Midbrain (tissue), 1 donor: ENCODE measurements at places on chromosomes 4 and X.

GRCh38 chr4:105135785-105136184 lies 10.9 kb upstream of the TET2 start:
- DNase-seq, result no peak

DNA sequence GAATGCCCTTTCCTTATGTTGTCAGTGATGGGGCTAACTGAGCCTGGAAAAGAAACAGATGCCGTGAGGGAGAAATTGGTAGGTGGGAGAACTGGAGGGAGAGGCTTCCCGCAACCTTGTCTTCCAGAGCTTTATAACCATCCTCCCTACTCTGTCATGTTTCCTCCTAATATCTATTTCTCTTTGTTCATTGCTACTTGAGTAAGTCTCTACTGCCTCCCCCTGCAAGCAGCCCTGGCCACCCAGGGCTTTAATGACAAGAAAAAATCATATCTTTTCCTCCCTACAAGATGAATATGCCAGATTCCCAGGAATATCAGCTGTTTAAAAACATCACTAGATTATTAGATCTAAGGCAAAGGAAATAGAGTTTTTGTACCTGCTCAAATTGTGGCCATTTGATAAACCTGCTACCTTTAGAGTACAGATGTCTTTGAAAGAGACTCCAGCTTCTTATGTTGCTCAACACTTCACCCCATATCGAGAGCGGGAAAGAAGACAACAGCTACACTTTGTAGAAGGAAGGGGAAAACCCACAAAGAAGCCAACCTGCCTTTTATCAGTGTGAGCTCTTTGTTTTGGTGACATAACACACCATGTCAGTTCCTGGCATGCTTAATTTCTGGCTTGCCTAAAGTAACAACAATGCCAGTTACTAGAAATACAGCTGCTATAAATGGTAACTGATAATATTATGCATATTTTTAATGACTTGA lies 186.6 kb upstream of the LEF1 start:
- no peak for DNase-seq

- DNase-seq, result no peak
These were observed 33.9 kb downstream of the PDK3 start for GRCh38 chrX:24498975-24499374.

DNA sequence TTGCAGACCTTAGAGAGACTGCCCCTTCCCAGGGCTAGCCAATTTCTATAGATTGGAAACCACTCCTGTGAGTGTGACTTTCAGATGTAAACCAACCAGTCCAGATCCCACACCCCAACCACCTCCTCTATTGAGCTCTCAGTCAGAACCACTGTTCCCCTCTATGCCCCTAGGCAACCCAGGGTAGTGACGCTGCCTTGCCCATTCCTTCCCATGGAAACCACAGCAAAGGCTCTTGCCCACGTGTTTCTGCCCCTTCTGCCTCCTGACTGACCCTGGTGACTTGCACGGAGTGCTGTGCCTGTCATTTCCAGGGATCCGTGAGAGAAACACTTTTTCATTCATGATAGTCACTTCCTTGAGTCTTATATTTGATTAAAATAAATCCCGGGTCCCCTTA lies 32.4 kb downstream of the CYTL1 start:
- DNase-seq, result no peak

DNA sequence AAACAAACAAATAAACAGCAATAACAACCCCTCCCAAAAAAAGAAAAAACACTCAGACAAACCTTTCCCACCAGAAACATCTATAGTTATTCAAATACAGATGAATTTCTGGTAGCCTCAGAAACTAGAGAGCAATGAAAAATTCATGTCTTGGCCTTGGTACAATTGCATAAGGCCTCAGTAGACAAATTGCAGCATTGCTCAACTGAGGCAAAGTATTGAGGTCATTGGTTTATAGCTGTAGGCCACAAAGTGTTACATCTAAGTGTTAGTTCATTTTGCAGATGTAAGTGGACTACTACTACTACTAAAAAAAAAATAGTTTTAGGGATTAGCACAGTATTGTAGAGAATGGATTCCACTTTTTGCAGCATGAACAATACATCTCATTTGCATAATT lies 2268.3 kb downstream of the ARAP2 start:
- no peak for DNase-seq

DNA sequence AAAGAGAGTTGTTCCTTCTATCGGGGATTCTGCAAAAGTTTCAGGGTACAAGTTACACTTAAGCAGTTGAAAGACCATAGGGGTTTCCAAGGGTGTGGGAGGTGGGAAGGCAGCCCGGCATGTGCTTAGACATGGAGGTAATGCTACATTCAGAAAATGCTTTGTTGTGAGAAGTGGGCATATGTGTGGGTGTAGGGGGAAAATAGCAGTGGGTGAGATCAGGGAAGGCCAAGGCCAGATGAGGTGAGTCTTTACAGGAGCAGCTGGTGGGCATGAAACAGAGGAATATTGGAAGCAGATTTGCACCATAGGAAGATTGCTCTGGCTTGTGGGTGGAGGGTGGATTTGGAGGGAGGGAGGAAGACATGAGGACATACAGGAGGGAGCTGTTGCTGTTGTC lies 8.3 kb downstream of the CYTL1 start:
- DNase-seq, result no peak

- DNase-seq, result no peak
These were observed 7.2 kb downstream of the TIMM17B start for GRCh38 chrX:48890296-48890925.

DNA sequence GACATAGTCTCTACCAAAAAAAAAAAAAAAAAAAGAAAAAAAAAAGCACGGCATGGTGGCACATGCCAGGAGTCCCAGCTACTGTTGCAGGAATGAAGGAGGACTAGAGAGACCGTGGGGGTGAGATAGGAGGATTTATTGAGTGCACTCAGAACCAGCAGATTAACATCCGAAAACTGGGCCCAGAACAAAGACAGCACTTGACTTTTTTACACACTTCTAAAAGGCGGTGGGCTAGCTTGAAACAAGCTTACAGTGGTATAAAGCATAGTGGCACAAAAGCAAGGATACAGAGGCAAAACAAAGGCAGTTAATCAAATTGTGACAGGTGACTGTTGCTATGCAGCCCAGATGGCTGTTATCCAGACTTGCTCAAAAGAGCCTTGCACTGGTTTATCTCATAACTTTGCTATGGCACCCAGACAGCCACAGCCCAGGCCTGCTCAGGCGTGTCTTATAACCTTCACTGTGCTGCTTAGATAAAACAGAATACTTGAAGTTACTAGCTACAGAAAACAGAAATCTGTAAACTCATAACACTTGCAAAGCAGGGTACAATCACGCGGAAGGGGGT lies 9.9 kb upstream of the PI4K2B start:
- no peak for DNase-seq

DNA sequence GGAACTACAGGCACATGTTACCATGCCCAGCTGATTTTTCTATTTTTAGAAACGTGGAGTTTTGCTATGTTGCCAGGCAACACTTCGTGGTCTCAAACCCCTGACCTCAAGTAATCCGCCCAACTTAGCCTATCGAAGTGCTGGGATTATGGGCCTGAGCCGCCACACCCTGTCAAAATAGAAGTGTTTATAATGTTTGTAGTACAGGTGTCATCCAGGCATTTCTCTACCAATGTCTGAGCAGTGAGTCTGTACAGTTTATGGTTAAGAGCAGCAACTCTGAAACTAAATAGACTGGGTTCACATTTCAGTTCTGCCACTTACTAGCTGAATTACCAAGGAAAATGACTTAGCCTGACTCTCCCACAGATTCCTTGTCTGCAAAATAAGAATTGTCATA lies 460.4 kb upstream of the GALNT7 start:
- no peak for DNase-seq
